ENCODE measurements at places on chromosomes 1 and 21.

- DNase-seq, result no peak
These were observed 76.6 kb downstream of the RNF220 start for GRCh38 chr1:44481701-44482100.

DNA sequence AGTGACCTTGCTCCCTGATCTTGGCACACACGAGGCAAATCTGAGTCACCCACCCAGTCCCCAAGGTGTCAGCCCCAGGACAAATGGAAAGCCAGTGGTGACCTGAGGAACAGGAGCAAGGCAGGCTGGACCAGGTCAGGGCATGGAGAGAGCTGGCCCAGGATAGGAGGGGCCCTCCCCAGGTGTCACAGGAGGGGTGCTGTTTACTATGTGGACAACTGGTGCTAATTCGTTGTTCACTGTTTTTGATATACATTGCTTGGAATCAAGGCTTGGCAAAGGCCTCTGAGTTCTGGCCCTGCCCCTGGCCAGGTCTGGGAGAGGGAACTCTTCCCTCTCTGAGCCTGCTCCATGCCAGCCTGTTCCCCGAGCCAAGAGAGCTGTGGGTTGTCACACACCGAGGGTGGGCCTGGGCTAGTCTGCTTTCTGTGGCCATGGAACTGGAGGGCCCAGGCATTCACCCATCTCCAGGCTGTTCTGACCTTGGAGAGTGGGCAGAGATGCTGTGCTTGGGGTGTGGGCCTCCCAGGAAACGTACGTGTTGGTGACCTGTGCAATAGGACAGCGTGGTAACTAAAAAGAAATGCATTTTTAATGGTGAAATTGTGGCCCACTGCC, 41.8 kb downstream of the CRYAA start:
- DNase-seq, result no peak

- DNase-seq, result no peak
These were observed 5.8 kb downstream of the CAPZB start for GRCh38 chr1:19479351-19480120.

GRCh38 chr1:104098837-104099236, 349.1 kb downstream of the AMY1C start:
- no peak for DNase-seq

DNA sequence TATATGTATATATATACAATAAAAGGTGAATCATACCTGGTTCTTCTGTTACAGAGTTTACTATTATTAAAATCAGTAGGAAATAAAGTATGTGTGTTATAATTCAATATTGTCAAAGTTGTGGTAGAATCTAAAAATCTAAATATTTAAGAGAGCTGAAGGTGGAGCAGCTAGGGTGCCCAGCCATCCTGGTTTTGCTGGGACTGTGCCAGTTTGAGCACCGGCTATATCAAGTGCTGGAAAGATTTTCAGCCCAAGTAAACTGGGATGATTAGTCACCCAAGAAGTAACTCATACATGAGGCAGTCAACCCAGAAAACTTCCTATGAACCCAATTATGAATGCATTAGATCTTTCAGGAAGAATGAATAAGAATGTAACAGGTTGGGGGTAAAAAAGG, 16.9 kb upstream of the KRTAP19-5 start:
- no peak for DNase-seq

DNA sequence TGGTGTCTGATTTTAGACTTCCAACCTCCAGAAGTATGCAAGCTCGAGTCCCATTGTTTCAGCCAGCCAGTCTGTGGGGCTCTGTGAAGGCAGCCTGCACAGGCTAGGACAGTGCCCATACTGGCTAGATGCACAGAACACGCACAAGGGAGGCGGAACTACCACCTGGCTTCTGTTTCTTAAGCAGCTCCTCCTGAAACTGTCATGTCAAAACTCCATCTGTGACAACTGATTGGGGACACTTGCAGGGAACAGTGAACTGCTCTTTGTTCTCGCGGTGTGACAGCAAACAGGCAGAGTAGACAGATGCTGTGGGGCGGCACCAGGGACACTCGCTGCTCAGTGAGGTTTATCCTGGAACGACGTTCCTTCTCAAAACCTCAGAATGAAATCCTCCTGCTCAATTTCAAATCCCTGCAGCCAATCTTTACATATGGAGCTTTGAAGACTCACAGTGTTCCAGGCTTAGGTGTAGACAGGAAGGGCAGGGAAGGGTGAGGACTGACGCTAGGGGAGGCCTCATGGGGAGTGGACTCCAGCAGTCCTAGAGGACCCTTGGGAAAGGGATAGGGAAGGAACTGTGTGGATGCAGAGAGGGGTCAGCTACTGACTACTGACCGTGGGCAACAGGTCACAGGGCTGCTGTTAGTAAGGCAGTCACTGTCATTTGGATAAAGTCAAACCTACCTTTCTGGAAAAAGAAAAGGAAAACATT, 73.8 kb downstream of the ERG start:
- DNase-seq, result no peak

All from AG09319 (cell line).